ENCODE measurements at places on chromosomes 13 and 19.

DNA sequence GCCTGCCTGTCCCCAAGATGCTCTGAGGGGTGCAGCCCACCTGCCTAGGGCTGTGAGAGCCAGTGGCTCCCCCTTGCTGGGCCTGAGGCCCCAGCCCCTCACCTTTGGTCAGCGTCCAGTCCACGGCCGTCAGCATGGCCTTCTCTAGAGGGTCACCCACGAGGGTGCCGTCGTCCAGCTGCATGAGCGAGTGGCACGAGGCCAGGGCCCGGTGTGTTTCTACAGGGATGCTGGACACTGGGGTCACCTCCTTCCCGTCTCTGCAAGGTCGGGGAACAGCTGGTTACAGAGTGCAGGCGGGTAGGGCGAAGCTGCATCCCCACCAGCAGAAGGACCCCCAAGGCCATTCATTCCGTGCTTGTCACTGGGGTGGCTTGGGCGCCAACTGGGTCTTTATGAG is 9.0 kb downstream of the ATP13A1 start:
- no peak for DNase-seq

GRCh38 chr13:48660361-48661076 is 6.8 kb downstream of the CYSLTR2 start:
- DNase-seq: no peak

- no peak for DNase-seq
These were observed 1505.1 kb downstream of the PCDH9 start for GRCh38 chr13:65725006-65725405.

DNA sequence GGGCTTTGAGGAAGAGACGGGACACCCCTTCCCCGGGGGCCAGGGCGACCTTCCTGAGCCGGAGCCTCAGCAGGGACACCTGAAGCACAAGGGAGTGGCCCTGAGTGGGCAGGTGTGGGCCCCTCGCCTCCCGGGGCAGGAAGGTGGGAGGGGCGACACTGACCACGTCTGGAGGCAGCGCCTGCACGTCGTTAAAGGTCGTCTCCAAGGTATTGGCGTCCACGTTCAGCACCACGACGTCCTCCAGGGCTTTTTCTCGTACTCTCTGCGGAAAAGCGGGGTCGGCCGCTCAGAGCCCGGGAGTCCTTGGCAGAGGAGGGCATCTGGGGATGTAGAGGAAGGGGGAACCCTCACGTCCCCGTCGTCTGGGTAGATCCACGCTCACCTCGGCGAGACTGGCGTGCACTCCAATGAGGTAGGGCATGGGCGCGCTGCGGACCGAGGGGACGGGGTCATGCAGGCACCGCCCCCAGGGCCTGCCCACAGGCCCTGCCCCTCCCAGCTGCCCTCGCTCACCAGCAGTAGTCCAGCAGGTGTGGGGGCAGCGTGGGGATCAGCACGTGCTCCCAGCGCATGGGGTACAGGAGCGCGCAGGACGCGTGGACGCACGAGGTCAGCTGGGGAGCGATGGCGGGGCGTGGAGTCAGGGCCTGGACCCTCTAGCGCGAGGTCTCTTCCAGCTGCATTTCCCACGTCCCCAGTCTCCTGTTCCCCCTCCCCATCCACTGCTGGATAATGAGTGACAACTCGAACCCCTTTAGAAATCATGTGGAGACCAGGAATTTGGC is 6.1 kb downstream of the DENND1C start:
- DNase-seq: no peak

GRCh38 chr13:27528908-27529307 is 78.5 kb upstream of the MTIF3 start:
- DNase-seq: no peak

- no peak for DNase-seq
These were observed 263.0 kb downstream of the KLF12 start for GRCh38 chr13:73870970-73871935.

- no peak for DNase-seq
These were observed 454.5 kb downstream of the IRS2 start for GRCh38 chr13:109331898-109332297.

- no peak for DNase-seq
These were observed 14.6 kb downstream of the IZUMO2 start for GRCh38 chr19:50148528-50148927.

- no peak for DNase-seq
These were observed 38.9 kb downstream of the COL4A1 start for GRCh38 chr13:110268061-110268460.

DNA sequence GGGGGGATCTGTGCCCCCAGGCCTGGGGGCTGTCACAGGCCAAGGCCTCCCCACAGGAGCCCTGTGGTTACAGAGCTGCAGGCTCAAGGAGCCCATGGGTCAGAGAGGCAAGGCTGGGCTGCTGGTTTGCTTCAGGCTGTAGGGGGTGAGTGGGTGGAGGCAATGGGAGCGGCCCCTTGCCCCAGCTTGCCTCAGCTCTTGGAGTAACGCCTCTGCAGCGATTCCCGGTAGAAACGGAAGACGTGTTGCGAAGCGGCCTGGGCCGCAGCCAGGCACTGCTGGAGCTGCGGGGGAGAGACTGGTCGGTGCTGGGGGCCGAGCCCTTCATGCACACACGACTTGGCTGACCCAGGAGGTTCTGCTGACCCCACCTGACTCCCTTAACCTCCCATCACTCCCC is 10.1 kb downstream of the TMEM91 start:
- no peak for DNase-seq

DNA sequence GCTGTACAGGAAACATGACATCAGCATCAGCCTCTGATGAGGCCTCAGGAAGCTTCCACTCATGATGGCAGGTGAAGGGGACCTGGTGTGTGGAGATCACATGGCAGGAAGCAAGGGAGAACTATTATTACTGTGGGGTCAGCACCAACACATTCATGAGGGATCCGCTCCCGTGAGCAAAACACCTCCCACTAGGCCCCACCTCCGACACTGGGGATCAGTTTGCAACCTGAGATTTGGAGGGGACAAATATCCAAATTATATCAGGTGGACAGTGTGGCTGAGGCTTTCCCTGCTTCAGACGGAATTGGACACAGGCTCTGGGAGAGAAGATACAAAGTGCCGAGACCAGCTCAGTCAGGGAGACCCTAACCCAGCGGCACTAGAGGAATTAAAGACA is 5.7 kb upstream of the ZNF792 start:
- DNase-seq: no peak

DNA sequence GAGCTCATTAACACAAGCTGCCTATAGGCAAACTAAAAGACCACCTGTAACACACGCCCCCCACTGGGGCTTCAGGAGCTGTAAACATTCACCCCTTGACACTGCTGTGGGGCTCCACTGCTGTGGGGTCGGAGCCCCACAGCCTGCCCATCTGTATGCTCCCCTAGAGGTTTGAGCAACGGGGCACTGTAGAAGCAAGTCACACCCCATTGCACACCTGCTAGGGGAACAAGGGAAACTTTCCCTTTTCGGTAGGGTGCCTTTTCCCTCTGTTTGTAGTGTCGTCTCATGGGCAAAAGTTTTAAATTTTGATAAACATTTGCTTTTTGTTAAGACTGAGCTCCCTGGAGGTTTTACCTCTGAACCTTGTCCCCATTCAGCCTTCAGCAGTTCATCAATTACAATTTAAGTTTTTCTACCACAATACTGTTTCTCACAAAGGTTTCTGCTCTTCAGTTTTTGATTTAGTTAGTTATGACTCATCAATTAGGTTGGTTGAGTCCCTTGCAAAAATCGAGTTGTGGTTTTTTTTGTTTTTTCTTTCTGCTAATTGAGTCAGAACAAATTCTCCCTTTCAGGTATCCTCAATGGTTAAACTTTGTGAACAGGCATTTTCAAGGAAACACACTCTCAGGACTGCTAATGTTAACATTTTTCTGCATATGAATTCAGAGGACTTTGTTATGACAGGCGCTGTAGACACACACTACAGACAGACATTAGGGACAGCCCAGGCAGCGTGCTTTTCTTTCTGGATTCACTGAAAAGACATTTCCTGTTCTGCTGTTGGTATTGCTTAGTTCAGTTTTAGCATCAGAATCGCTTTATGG is 35.1 kb downstream of the ZNF433 start:
- DNase-seq: no peak

DNA sequence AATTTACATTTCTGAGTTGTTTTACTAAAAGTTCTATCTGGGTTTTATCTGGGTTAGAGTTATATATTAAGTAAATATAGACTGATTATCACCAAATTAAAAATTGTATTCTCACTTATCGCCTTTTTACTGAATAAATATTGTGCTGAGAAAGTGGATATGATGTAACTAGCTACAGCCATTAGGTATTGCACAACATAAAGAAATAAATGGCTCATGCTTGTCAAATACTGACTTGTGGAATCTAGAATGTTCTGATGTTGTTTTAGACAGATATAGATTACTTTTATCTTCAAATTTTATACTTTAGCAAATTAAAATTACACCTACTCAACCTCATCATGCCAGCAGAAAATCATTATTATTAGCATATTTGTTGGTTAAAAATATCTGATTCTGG is 1277.1 kb upstream of the MIR17HG start:
- DNase-seq: no peak

- DNase-seq: no peak
These were observed 549.3 kb downstream of the LIG4 start for GRCh38 chr13:107665926-107666458.

DNA sequence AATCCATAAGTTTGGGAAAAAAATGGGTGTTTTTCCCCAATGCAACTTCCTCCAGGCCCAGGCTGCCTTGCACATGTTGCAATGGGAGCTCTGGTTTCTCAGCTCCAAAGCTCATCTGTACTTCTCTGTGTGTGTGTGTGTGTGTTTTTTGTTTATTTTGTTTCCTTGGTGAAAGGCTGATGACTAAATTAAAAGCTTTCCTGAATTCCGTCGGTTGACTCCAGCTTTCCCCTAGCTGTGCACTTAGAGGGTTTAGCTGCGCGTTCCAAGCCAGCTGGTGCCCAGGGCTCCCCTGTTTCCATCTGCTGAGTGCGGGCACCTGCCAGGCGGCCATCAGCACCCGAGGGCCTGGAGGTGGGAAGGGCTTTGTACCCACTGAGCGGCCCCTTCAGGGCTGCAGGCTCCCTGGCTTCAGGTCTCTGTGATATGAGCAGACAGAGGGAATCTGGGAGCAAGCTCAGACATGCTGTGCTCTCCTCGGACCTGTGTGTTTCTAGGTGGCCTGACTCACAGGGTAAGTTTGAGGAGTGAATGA is 129.1 kb upstream of the SOX1 start:
- DNase-seq: no peak

GRCh38 chr13:27293873-27294515 is 23.4 kb downstream of the RASL11A start:
- DNase-seq: no peak

DNA sequence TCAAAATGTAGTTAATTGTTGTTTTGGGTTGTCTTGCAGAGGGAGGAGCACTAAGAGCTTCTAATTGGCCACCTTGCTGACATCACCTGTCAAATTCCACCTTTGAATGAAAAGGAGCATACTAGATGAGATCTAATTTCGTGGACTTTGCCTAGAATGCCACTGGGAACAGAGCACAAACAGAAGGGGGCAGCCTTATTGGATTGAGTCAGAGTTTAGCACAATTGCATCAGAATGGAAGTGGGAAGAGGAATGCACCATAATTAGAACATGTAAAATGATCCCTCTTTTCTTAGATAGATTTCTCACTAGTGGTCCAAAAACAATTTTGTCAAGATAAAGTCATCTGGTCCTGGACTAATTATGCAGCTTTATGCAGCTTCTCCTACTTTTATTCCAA is 1552.2 kb downstream of the PCDH9 start:
- no peak for DNase-seq

All from activated T-helper 1 cell treated with anti-CD3 and anti-CD28 coated beads, Interleukin-2, amount 50 U/mL, for 16 hours (primary cell).